ENCODE measurements at places on chromosomes 12 and 14.

GRCh38 chr14:43539210-43539609, 967.9 kb downstream of the FSCB start:
- DNase-seq, result no peak

GRCh38 chr12:3493043-3493858, 2.2 kb downstream of the PRMT8 start:
- no peak for DNase-seq

GRCh38 chr12:67237231-67237630, 31.9 kb upstream of the CAND1 start:
- no peak for DNase-seq

DNA sequence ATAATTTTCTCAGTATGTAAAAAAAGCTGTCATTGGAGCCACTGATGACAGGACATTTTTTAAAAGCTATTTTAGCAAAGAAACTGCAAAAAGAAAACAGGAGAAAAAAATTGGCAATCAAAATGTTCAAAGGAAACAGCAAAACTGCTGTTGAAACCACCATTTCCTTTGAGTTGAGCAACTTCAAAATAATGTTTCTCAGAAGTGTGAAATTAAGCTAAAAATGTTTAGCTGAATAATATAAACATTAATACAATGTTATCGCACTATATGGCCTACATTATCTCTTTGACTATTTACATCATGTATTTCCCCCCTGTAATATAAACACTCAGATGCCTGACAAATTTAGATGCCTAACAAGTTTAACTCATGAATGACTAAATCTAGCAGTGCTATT, 23.4 kb upstream of the GLIPR1 start:
- DNase-seq, result no peak

DNA sequence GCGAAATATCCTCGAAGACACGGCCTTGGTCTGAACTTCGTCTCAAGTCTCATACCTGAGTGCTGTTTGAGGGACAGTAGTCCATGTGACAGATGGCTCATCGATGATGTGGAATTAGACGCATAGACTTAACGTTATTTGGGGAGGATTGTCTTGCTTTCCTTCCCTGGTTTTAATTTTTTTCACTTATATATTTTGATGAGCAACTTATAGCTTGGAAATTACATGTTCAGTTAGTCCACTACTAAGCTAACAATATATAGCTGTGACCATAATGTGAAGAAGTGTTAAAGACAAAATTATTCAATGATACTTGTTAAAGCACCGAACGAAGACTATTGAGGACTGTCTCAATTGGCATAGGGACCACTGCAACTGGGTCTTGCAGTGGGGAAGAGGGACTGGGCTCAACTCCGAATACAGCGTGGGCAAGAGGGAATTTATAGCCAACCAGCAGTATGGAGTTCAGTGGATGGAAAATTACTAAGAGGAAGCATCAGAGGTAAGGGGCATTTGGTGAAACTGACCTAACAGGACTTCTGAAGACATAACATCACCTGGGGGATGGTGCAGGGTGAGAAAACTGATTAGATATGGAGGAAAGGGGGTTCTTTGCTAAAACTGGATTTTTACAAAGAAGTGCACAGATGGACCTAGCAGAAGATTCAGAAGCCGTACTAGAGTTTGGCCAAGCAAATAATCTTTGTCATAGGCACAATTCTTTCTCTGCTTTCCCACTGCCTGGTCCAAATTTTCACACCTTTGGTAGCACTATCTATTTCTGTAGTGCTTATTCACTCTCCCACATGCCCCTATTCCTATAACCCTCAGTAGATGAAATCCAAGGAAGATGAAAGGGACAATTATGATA, 910 bp upstream of the TM7SF3 start:
- no peak for DNase-seq

- no peak for DNase-seq
These were observed 8.5 kb downstream of the CRACR2A start for GRCh38 chr12:3744229-3744901.

DNA sequence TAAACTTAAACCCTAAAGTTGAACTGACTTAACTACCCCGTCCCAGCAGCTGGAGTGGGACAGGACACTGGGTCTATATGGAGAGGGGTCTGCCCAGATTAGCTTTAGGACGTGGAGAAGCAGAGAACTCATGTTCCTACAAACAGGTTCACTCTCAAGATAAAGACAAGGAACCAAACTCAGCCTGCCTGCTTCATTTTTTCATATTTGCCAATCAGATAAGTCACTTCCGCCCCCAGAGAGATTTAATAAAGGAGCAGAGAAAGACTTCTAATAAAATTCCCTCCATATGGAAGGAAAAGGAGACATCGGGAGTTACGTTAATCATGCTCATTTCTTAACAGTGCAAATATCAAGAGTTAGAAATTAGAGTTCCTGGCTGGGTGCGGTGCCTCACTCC, 42.2 kb upstream of the TCL1A start:
- no peak for DNase-seq

DNA sequence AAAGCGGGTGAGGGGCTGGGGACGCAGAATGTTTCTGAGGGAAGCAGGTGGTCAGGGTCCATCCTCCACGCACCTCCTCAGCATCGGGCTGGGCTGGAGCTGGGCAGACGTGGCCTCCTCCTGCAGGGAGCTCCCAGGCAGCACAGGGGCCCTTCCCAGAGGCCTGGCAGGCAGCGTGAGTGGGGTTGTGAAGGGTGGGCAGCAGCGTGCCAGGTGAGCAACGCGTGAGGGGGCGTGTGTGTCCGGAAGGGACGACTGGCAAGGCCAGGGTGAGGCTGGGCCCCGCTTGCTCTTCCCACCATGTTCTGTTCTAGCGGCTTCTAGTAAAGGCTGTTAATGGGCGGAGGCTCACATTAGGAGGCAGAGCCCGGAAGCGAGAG, 17.1 kb downstream of the ANKRD9 start:
- no peak for DNase-seq

- no peak for DNase-seq
These were observed 176.6 kb downstream of the TSPAN9 start for GRCh38 chr12:3253682-3254275.

- no peak for DNase-seq
These were observed 43.1 kb downstream of the PLEKHG3 start for GRCh38 chr14:64747327-64747726.

DNA sequence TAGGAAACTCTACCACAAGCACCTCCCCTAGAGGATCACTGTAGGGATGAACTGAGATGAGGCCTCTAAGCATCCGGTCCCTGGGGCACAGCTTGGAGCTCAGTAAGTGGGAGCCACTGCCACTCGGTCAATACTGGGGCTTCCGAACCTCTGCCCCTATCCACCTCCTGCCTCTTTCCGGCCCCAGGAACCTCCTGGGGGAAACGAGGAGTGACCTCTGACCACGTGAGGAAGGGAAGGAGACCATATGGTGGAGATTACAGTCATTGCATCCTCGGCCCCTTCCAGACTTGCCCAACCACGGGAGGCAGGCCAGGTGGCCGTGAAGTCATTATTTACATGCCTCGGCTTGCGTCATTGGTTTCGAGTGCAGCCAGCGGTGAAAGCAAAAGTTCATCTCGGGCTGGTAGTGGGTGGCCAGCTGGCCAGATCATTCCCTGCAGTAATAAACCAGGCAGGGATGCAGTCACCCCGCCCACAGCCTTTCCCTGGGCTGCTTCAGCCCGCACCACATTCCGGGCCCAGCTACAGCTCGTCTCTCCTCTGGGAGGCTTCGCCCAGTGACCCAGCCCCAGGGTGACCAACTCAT, 65.4 kb downstream of the C14orf132 start:
- no peak for DNase-seq

DNA sequence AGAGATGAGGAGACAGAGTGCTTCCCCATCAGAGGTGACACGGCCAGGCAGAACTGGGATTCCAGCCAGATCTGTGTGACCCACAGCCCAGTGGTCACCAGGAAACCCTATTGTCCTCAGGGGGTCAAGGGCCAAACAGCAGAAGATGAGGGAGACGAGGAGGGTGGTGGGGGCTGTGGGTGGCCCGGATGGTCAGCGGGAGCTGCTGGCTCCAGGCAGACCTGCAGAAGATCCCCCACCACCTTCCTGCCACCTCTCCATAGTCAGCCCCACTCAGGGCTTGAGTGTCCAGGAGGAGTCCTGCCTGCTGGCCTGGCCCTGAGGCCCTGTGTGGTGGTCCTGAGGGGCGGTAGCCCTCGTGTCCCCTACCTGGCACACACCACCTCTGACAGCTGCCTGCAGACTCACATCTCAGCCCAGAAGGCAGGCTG, 136.8 kb downstream of the CALM1 start:
- DNase-seq, result no peak

DNA sequence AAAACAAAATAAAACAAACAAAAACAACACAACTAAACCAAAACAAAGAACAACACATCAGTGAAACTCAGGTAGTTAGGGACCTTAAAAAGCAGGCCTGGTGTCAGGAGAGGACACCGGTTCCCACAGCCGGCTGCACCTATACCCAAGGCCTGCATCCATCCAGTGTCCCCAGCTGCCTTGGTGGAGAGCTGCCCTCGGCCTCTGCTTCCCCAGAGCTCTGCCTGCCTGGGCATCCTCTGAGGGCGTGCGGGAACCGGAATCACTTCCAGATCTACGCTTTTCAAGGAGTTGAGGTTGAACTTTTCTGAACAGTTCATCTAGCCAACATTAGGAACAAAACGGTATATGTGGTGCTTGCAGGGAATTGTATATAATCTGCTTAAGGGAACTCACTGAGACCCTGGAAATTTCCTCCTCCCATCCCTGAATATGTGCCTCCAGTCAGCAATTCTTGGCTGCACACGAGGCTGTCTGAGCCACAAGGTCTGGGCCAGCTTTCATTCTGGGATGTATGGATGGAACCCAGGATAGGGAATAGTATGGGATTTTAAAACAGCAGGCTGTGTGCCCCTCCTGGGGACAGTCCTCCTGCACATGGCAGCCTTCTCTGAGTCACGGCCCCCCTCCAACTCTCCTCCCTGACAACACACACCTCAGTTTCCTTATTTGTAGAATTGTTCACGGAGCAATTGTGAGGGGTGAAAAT, 319.0 kb upstream of the RTL1 start:
- no peak for DNase-seq

DNA sequence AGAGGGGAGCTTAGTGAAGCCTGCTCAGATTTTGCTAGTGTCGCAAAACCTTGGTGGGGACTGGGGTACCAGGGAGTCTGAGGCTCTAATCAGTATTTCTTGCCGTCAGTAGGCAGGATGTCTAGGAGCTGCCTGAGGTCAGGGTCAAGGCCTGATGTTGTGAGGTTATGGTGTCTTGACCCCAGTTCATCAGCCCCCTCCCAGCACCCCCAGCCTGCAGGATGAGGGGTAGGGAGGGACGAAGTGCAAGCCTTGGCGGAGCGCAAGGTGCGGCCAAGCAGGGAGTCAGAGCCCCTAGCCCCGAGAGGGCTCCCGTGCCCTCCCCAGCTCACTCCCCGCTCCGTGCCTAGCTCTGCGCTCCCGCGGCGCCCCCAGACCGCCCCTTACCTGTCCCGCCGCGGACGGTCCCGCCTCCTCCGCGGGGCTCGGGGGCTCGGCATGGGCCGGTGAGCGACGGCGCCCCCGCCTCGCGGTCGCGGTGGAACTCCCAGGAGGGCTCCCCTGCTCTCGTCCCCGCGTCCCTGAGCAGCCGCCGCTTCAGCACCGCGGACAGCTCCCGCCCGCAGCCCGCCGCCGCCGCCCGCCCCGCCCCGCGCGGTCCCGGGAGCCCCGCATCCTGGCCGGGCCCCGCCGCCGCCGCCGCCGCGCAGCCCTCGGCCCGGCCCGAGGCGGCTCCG, 347 bp downstream of the SYNDIG1L start:
- no peak for DNase-seq

DNA sequence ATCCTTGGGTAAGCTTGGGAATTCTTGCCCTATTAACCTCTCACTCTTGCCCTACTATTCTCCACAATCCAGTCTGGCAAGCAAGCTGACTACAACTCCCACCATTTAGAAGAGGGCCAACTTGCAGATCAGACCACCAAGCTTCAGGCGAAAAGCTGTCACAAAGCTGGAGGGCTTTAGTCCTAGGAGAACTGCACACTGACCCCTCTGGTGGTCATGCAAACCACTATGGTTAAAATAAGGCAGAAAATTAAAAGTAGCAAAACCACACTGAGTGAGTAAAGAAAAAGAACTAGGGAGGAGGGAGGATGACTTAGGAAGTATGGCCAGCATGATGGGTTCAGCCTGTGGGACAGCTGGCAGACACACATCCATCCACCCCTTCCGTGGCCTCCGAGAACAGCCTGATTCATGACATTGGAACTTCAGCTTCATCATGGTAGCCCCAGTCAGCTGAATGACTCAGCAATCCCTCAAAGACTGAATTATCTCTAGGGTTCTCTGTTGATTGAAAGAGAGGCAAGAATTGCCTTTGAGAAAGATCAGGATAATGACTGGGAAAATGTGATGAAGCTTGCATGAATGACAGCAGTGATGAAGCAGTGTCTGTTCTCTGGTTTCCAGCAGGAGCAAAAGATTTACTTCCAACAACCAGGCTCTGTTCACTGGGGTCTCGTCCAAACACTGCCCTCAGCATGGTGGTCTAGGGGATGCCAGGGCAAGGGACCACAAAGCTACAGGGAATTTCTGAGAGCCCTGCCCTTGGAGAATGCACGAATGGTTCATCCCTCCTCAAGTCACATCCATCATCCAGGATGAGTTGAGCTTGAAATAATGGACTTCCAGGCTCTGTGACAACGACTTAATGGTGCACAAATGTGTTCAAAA, 24.4 kb downstream of the PITPNM2 start:
- no peak for DNase-seq

DNA sequence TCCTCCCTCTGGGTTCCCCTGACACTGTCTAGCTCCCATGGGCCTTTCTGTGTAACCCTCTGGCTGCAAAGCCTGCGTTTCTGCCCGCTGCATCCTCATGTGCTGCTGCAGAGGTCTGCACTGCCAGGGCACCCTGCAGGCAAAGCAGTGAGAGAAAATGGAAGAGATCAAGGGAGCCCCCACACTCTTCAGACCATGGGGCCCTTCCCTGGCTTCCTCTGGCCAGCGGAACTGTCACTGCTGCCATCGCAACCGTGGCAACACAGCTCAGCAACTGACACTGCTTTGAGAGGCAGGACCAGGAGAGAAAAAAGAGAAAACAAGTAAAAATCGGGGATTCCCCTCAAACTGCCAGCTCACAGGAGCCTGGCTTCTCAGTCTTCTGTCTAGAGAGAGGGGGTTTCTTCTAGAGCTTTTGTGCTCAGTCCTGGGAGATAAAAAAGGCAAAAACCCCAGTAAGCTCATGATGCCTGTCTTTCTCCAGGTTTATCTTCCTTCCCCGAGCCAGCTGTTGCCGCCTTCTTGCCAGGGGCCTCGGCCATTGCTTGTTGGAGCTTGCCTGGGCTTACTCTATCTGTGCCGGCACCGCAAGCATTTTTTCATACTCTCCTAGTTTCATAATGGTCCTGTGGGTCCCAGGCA, 38.9 kb downstream of the C14orf132 start:
- no peak for DNase-seq

GRCh38 chr12:95429172-95429510, 44.8 kb upstream of the METAP2 start:
- DNase-seq, result no peak

DNA sequence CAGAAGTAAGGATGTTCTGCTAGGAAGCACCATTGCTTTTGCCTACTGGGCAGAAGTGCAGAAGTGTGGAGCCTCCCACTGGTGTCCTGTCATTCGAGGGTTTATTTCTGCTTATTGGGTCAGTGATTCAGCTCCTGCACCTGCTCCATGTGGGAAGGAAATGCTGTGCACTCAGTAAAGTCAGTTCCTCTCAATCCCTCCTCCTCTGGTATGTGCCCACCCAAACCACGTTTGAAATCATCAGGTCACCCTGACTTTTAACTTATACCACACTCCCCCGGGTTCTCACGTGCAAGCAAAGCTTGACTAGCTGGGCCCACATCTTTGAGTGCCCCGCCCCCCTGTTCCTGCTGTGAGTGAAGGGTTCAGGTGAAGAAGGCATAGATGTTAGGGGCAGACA, 223.7 kb downstream of the CHST11 start:
- DNase-seq, result no peak

Measured in NCI-H1436 treated with DMSO at 0.1 percent for 48 hours (cell line).